ENCODE measurements at places on chromosomes 2 and 18.

GRCh38 chr2:132731441-132731840 lies 61.4 kb upstream of the LYPD1 start:
- DNase-seq: no peak

DNA sequence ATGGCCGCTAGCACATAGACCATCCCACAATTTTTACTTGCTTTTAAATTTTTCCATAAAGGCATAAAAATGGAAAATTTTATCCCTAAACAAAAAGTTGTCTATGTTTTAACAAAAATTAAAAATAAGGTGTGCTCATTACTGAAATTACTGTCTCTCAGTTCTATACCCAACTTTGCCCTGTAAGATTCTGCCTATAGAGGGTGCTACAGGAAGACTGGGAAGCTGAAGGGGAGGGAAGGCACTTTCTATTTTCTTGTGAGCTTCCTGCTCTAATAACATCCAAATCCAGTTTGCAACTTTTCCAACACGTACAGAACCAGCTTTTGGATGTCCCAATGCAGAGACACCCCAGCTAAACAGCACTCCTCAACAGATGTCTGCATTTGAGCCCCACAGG lies 666.9 kb downstream of the PLCL1 start:
- no peak for DNase-seq

GRCh38 chr2:145751155-145751554 lies 1231.2 kb upstream of the ZEB2 start:
- DNase-seq: no peak

DNA sequence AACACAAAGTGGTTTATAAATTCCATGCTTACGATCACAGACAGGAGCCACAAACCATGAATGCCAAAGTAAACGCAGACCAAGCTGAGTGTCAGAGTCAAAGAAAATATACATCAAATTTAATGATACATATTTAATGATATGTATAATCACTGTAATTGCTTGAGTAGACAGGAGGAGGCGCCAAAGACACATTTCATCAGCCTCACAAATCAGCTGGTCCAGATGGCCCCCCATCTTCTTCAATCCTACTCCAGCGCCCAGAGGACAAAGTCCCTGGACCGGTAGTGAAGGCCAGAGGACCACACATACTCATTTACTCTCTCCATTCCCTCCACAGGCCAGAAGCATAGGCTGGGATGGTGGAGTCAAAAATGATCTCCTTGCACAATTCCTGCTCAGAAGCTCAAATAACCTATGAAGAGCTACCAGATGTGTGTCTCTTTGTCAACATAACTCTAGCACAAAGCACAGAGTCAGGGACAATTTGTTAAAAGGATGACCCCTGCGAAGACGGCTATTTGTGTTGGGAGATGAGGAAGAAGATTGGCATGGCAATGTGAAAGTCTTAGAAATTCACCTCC lies 149.3 kb upstream of the PGAP1 start:
- DNase-seq: no peak

DNA sequence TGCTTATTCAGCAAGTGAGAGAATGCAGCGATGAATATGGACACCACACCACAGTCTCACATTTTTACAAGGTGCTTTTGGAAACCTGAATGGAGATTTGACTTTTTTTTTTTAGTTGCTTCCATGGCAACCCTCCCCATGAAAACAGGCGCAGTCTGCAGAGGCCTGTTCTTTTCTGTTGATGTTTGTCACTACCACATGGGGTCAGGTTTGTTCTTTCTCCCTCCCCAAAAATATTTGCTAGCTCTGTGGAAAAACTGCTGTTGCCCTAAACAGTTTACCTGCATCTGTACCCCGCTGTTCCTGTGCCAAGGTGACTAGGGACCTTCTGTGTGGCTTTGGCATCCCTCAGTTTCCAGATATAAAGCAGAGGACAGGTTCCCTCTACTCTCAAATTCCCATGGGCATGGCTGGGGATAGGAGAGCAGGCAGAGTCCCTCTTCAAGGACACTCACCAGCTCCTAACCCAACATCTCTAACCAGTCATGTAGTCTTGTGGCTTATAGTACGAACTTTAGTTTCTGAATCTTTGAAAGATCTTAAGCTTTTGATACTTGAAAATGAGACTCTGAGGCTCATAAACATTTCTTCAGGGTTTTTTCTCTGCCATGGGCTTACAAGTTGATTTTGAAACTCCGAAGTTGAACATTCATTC lies 14.7 kb upstream of the MAPRE2 start:
- no peak for DNase-seq

Data from activated naive CD4-positive, alpha-beta T cell (primary cell).